Uterus (tissue), 4 donors: ENCODE measurements at places on chromosomes 12 and 14. TPM values are rescaled to one million over a fixed set of nuclear protein-coding genes. Genes with fewer than 3 reads are reported as not detected.

Gene CFAP251
- total RNA-seq, result 15.3 TPM

Gene PRKD1
- 43.6 TPM for total RNA-seq

Gene GPR84
- total RNA-seq, result 0.27 TPM

Gene GSG1
- total RNA-seq, result not detected

Gene TAC3
- total RNA-seq, result not detected

Gene CMA1
- total RNA-seq, result not detected

Gene RTN1
- 14.4 TPM for total RNA-seq

Gene LPCAT3
- 14.7 TPM for total RNA-seq

Gene CPNE6
- total RNA-seq, result not detected

Gene NPFF
- not detected for total RNA-seq

Gene NFATC4
- total RNA-seq, result 95.6 TPM

Gene P2RX2
- not detected for total RNA-seq

Gene KLRK1
- total RNA-seq, result 0.76 TPM

Gene SMARCC2
- 75.1 TPM for total RNA-seq

Gene LRRIQ1
- 0.51 TPM for total RNA-seq

Gene FSCB
- total RNA-seq, result not detected

Gene SLC7A7
- 7.6 TPM for total RNA-seq

Gene KSR2
- 0.03 TPM for total RNA-seq

Gene TRPV4
- 0.55 TPM for total RNA-seq

Gene HSPA2
- total RNA-seq, result 21.8 TPM

Gene TEX22
- total RNA-seq, result 1.1 TPM

Gene ARHGEF25
- total RNA-seq, result 205 TPM

Gene RBP5
- total RNA-seq, result 2.4 TPM

Gene SOX5
- 9.1 TPM for total RNA-seq

Gene NCAPD2
- total RNA-seq, result 25.9 TPM

Gene DBX2
- not detected for total RNA-seq

Gene SPIC
- not detected for total RNA-seq

Gene CLEC12A
- total RNA-seq, result 0.41 TPM

Gene LMNTD1
- not detected for total RNA-seq

Gene ABCC9
- 109 TPM for total RNA-seq

Gene CLEC4D
- total RNA-seq, result 0.30 TPM

Gene COCH
- total RNA-seq, result 0.30 TPM

Gene CCDC177
- total RNA-seq, result not detected

Gene LAG3
- total RNA-seq, result 3.6 TPM

Gene TAS2R10
- not detected for total RNA-seq

Gene RAD9B
- total RNA-seq, result 0.88 TPM

Gene SLC25A47
- total RNA-seq, result not detected

Gene PIWIL1
- 0.62 TPM for total RNA-seq

Gene KRT6C
- not detected for total RNA-seq

Gene GMFB
- total RNA-seq, result 169 TPM

Gene TMEM106C
- 58.5 TPM for total RNA-seq

Gene FAM181A
- 0.48 TPM for total RNA-seq

Gene CDKN3
- 24.3 TPM for total RNA-seq

Gene GALNT16
- total RNA-seq, result 2.1 TPM

Gene GALNT6
- under 0.01 TPM for total RNA-seq

Gene OTOGL
- 1.8 TPM for total RNA-seq

Gene TAPBPL
- total RNA-seq, result 12.1 TPM

Gene TAS2R30
- 9.4 TPM for total RNA-seq
